ENCODE measurements at places on chromosomes 5 and 9.

DNA sequence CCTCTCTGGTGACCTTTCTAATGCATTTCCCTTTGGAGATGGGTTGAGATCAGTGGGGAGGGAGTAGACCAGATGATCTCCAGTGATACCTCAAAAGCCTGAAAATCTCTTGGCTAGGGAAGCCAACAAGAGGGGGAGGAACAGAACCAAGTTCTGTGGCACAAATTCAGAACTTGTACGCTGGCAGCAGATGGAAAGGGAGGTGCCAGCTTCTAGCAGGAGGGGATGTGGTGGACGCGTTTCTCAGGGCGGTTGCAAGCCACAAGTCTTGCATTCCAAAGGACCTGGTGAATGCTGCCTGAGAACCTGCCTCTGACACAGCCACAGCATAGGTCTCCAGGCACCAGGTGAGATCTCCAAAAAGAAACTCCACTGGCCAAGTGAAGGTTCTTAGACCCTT lies 13.4 kb downstream of the SLIT3 start:
- DNase-seq = no peak

DNA sequence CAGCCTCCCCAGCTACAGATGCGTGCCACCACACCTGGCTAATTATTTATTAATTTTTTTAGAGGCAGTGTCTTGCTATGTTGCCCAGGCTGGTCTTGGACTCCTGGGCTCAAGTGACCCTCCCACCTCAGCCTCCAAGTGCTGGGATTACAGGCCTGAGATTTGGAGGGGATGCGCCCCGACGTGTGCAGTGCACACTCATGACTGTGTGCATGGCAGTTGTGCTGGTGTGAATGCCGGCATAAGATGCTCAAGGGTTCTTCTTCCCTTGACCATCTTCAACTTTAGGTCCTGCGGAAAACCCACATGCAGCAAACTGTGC lies 3.5 kb upstream of the SLC34A1 start:
- DNase-seq = no peak

DNA sequence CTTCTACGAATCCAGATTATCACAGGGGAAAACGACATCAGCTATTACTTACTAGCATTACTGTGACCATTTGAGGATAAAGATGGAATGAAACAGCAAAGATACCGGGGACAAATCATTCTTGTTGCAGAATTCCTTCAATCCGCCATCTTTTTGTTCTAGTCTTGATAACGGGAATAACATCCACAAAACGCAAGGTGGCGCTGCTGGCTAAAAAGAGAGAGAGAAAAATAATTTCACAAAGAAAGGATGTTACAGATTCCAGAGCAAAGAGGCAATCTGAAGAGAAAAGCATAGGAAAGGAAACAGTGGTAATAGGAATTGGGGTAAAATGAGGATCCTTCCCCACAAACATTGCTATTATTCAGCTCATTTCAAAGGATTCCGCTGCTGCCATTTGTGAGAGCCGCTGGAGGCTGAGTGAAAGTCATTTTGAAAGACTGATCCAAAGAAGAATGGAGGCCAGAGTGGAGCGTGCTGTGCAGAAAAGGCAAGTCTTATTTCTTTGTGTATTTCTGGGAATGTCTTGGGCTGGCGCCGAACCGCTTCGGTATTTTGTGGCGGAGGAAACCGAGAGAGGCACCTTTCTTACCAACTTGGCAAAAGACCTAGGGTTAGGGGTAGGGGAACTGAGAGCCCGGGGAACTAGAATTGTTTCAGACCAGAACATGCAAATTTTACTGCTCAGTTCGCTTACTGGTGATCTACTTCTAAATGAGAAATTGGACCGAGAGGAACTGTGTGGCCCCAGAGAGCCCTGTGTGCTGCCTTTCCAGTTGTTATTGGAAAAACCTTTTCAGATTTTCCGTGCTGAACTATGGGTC lies at the start of gene PCDHB7:
TSS of gene PCDHB7 (plus strand) at position 264 of the 824 bp plus-strand sequence. CDS start at position 456, 192 bp downstream.
- DNase-seq = no peak

DNA sequence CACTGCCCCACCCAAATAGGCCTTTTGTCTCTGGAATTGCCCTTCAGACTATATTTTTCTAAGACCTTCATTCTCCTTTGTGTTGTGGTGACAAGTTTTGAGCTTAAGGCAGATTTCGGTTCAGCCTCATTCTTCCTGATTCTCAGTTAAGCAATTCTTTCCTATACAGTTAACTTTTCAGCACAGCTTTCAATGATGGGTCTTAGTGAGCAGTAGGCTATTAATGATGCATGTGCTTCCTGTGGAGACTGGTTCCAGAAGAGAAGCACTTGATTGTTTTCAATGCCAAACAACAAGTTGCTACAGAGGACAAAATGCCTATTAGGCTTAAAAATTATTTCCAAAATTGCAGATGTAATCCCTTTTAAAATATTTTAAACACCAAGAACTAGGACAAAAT lies 47.7 kb upstream of the TLX3 start:
- no peak for DNase-seq

GRCh38 chr5:52708463-52708862 lies 79.3 kb upstream of the ITGA1 start:
- DNase-seq = no peak

- DNase-seq = no peak
Observed at GRCh38 chr5:112583166-112583565, 154.5 kb upstream of the APC start.

GRCh38 chr5:68033961-68034571 lies 181.5 kb upstream of the PIK3R1 start:
- DNase-seq = no peak

DNA sequence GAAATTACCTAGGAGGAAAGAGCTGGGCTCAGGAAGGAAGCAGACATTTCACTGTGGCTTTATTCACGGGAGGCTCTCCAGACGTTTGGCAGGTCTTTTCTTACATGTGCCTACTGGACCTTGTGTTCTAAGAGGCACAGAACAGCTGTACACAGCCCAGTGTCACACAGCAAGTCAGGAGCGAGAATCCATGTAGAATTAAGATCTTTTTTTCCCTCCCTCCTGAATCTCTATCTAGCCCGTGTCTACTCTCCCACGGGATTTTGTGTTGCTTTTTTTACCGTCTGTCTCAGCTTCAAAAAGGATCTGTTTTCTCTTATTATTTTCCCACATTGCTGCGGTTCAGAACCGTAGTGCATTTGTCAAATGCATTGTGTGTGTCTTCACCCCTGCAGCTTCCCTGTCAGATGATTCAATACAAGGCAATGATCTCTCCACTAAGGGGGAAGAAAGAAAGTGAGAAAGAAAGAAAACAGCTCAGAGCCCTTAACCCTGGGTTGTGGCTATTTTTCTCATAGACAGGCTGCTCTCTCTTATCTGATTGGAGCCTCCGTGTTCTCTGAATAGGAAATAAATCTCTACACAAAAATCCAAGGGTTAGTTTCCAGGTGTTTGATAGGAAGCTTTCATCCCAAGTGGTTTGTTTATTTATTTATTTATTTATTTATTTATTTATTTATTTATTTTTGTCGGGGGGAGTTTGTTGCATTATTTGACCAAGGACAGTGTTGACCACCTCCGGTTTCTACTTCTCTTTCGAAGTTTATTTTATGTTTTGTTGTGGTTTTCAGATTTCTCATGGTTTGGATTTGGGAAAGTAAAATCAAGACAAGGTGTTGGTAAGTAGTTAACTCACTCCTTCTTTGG lies 191.0 kb downstream of the NTRK2 start:
- DNase-seq = no peak

GRCh38 chr9:97382099-97382718 lies 29.7 kb upstream of the TDRD7 start:
- no peak for DNase-seq

GRCh38 chr5:88677943-88678769 lies 204.8 kb downstream of the MEF2C start:
- DNase-seq = no peak

- DNase-seq = no peak
Observed at GRCh38 chr9:82880336-82881050, 182.4 kb downstream of the RASEF start.

- DNase-seq = no peak
Observed at GRCh38 chr5:8347984-8348383, 479.0 kb downstream of the MTRR start.

DNA sequence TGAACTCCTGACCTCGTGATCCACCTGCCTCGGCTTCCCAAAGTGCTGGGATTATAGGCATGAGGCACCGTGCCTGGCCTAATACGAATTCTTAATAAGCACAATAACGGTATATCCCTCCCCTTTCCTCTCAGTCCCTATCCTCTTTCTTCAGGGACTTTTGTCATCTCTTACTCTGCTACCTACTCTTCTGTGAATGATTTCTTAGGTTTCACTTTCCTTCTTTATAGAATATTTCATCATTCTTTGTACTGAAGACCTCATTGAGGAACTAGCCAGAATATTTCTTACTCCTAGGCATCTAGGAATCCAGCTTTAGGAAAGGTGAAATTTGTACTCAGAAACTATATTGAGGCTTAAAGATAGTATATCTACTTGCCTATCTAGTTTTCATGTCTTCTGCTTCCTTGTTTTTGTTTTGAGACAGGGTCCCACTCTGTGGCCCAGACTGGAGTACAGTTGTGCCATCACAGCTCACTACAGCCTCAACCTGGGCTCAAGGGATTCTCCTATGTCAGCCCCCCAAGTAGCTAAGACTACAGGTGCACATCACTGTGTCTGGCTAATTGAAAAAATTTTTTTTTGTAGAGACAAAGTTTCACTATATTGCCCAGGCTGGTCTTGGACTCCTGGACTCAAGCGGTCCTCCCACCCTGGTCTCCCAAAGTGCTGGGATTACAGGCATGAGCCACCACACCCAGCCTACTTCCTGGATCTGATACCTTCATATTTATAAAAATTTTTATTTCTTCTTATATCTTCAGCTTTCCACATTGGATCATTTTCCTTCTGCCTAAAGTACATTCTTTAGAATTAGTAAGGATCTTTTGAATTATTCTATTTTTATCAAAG lies 69.7 kb downstream of the GPBP1 start:
- no peak for DNase-seq

- DNase-seq = no peak
Observed at GRCh38 chr9:90287567-90288274, 354.9 kb downstream of the DIRAS2 start.

DNA sequence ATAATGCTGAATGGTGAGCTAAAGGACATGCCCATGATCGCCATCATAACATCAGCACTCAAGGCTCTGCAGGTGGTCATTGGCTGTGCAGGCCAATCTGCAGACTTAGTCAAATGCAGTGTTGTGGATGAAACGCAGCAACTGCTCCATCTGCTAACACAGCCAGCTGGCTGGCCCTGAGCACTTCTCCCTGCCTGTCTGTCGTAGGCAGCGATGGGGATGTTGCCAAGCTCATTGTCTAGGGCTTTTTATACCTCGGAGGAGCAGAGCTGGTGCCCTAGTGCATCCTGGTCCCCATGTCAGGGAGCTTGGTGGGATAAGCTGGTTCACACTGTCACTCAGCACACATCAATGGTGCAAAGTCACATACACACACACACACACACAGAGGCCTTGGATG lies 189.4 kb downstream of the TENT4A start:
- DNase-seq = no peak

DNA sequence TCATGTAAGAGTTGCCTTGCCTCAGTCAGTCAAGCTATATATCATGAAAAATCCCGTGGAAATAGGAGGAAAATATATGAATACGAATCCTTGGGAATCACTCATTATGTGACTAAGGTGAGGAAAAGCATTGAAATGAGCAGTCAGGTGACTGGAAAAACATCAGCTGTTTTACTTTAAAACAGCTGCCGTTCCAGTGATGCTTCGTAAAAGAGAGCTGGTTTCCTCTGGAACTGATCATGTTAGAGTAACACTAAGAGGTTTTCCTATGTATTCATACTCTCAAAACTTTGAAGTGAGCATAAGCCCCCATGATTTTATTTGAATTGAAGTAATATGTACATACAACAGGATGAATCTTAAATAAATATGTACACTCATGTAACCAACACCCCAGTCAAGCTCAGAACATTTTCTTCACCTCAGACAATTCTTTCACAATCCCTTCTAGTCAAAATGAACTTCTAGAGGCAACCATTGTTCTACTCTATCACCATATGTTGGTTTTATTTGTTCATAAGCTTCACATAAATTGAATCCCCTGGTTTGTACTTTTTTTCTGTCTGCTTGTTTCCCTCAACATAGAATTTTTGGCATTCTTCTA lies 107.7 kb downstream of the SLC25A46 start:
- DNase-seq = no peak

DNA sequence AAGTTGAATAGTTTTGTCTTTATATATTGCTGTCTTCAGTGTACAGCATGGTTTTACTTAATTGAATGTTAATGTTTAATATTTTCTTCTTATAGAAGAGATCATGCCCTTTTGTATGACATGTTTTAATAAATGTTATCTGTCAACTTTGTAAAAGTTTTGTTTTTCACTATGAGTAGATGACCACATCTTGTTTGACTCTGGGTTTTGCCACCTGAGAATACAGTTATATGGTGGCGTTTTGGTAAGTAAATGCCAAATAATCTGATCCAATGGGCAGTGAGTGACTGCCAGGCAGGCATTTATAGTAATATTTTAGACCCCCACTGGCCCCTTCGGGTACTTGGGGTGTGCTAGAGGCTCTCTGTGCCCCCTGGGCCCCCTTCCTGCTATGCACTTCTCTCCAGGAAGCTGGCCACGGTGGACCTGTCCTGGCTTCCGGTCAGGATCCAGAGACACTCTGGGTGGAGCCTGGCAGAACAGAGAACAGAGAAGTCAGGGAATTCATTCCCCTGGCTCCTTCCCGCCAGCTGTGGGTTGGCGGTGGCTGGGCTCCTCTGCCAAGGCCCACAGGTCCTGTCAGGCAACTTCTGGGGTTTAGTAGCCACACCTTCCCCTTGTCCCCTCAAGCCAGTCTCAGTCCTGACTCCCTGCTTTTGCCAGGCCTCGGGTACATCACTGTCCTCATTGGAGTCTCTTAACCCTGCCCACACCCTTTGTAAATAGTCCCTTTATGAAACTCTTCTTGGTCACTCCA lies 22.2 kb upstream of the ZBTB34 start:
- DNase-seq = no peak

- DNase-seq = no peak
Observed at GRCh38 chr9:7146582-7146981, 388.8 kb downstream of the KDM4C start.

- DNase-seq = no peak
Observed at GRCh38 chr9:4144869-4145268, 155.0 kb downstream of the GLIS3 start.

DNA sequence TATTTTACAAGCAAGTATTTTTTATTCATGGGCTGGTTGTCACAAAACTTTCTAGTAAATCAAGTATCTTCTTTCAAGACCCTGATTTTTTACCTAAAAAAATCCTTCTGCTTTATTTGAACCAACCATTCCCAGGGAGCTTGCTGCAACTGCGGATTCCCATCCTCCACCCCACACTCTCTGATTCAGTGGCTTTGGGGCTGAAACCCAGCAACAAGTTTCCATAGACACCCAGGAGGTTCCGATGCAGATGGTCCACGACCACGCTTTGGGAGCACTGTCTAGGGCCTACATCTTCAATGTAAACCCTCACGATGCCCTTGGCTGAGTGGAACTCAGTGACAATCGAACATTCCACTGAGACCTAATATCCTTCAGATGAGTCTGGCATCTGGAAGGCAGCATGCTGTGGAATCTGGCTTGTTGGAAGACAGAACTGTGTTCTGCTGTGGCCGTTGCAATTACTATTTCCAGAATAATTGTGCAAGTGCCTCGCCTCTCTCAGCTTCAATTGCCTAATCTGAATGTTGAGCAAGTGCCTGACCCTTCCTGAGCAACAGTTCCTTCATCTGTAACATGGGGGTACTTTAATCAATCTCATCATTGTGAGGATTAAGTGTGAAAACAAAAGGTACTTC lies 105.1 kb downstream of the INSYN2B start:
- DNase-seq = no peak

GRCh38 chr5:140321796-140322195 lies 18.9 kb upstream of the PFDN1 start:
- no peak for DNase-seq

- DNase-seq = no peak
Observed at GRCh38 chr5:2272039-2272438, 389.3 kb upstream of the IRX4 start.

GRCh38 chr5:170522211-170523141 lies 18.7 kb downstream of the KCNIP1 start:
- no peak for DNase-seq

Data from stimulated activated CD8-positive, alpha-beta memory T cell treated with anti-CD3 and anti-CD28 coated beads, Interleukin-7, amount 100 ng/mL, for 24 hours (primary cell).